ENCODE measurements at places on chromosomes 12 and 14.

DNA sequence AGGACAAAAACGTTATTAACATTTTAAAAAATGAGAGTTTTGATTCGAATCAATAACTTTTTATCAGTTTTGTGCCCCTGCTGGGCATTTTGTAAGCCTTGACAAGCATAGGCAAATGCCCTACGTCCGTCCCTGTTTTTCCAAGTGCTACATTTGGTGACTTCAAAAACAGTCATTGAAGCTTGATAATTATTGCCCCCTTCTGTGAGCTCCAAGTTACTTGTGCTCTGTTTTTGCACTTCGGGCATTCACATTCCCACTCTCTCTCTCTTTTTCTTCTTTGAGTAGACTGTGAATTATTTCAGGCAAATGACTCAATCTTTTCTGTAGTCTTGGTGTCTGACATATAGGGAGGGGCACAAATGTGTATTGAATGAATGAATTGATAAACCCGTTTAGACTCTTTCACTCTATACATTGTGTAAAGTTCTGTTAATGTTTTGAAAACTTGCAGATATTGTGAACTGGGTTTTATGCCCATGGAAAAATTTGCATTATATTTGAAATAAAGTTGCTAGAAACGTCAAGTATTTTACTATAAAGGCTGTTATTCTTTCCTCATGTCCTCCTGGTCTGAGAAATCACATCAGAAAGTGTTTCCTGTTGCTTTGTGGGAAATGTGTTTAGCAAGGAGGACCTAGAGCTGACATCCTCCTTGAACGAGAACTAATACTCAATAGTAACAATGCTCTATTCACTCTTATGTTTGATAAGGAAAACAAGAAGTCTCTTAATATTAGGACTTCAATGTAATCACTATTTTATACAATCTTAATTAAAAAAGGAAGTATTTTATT lies 1.4 kb downstream of the APAF1 start:
- DNase-seq: no peak

GRCh38 chr12:62846491-62846890 lies 88.5 kb downstream of the PPM1H start:
- no peak for DNase-seq

- DNase-seq: no peak
Measured at GRCh38 chr14:75562489-75562888, 15.9 kb upstream of the FLVCR2 start.

GRCh38 chr12:6053541-6053940 lies 70.9 kb downstream of the VWF start:
- DNase-seq: no peak

- DNase-seq: no peak
Measured at GRCh38 chr12:75505706-75506312, 5.6 kb downstream of the KRR1 start.

Data from stimulated activated CD4-positive, alpha-beta T cell treated with anti-CD3 and anti-CD28 coated beads, Interleukin-2, amount 100 ng/mL, for 48 hours (primary cell).